ENCODE measurements at places on chromosomes 16 and 17.

DNA sequence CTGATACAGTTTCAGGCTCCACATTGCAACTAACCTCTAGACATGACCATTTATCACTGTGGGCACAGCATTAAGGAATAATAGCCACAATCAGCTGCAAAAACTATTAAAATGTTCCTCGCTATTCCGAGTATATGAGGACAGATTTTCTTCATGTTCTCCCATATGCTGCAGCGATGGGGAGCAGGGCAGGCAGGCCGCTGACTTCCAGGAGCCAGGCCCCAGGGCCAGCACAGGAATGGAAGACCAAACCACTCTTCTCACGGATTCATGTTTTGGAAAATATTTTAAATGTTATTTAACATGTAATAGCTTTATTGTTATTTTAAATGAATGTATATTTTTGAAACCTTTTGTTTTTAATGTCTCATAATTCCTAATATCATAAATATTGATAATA is 43.8 kb upstream of the ENDOV start:
- DNase-seq: no peak

- DNase-seq: peak; percentile 55
Measured at GRCh38 chr16:66515596-66516508, 34.1 kb downstream of the TK2 start.

- DNase-seq: no peak
Measured at GRCh38 chr16:74199066-74199841, 97.4 kb upstream of the PSMD7 start.

GRCh38 chr17:15503731-15504130 is 36.3 kb upstream of the CDRT4 start:
- DNase-seq: no peak

- no peak for DNase-seq
Measured at GRCh38 chr17:72173499-72174116, 52.8 kb downstream of the SOX9 start.

- DNase-seq: no peak
Measured at GRCh38 chr17:40582328-40582901, 17.1 kb upstream of the CCR7 start.

DNA sequence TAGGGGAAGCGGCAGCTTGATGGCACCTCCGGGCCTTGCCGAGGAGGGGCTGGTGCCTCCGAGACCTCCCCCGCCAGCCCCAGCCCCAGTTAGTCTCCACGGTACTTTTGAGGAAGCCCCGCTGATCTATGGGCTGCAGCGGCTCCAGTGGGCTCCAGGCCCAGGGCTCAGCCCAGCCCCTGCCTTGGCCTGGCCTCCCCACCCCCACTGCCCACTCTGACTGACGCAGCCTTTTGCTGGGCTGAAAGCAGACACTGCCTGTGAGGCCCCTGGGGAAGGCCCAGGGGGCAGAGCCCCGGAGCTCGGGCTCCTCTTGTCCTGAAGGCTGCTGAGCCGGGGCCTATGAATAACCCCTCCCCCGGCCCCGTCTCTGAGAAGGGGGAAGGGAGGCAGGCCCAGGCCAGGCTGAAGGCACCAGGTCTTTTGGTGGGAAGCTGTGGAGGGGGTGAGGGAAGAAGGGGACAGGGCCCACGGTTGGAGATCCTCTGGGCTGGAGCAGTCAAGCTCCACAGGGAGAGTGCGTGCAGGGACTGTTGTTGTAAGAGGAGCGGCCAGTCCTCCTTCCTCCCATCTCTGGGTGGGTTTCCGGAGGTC is 7.5 kb upstream of the SMTNL2 start:
- peak; percentile 75 for DNase-seq

DNA sequence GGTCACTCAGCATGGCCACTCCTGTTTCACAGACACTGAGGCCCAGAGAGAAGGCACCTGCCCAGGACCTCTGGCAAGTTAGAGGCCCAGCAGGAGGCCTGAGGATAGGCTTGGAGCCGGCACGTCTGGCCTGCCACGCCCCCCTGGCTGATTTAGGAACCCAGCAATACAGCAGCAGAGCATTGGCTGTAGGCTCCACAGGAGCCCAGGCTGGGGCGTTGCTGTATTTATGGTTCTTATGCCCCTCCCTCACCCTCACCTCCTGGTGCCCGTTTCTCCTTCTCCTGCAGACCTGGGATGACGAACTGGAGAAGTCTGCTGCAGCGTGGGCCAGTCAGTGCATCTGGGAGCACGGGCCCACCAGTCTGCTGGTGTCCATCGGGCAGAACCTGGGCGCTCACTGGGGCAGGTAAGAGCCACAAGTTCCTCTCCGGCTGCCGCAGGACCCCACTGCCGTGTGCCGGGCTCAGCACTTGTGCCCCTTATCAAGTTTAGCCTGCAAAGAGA is 25.8 kb downstream of the CRISPLD2 start:
- DNase-seq: no peak

- DNase-seq: no peak
Measured at GRCh38 chr17:77495575-77495974, 354.8 kb downstream of the SEC14L1 start.
